Fibroblast of upper back skin (primary cell): ENCODE measurements at places on chromosomes 3 and 15.

GRCh38 chr3:140636406-140637138 lies 41.3 kb upstream of the TRIM42 start:
- DNase-seq: no peak

DNA sequence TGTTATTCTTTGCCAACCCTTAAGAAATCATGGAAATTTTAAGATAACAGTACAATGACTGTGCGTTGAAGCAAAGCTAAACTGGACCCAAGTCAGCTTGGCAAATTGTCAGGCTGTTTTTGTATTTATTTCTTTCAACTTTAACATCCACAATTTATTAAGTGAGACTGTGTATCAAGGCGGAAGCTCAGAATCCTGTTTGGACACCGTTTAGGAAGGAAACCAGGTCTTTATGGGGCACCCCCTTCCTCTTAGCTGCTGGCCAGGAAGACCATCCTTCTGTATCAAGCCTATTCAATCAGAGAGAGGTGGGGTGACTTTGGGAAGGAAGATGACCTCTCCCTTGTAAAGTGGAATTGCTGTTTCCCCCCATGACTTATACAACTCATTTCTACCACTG lies 166.0 kb downstream of the MCTP2 start:
- no peak for DNase-seq

DNA sequence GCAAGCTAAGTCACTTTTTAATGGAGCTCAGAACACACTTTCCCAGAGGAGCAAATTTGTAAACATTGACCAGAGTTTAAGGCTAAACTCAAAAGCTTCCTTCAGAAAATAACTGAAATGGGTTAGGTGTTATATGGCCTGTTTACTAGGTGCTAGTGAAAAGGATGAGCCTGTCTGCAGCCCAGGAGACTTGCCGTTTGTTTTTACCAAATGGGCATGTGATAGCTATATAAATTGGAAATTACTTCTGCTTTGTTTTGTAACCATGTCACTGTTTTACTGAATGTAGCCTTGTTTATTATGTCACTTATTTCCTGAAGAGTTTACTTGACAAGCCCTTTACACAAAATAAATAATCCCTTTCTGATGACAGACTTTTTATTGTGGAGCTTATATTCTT lies 109.4 kb upstream of the THSD4 start:
- DNase-seq: no peak

DNA sequence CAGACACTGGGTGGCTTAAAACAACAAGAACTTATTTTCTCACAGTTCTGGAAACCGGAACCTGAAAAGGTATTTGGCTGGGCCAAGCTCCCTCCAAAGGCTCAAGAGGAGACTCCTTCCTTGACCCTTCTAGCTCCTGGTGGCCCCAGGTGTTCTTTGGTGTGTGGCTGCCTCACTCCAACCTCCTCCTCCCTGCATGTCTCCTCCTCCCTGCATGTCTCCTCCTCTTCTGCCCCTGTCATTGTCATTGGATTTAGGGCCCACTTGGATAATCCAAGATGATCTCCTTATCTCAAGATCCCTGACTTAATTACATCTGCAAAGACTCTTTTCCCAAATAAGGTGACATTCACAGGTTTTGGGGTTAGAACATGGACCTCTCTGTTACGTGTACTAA lies 69.8 kb upstream of the MFGE8 start:
- no peak for DNase-seq

GRCh38 chr3:27244374-27244773 lies 124.8 kb downstream of the NEK10 start:
- no peak for DNase-seq

DNA sequence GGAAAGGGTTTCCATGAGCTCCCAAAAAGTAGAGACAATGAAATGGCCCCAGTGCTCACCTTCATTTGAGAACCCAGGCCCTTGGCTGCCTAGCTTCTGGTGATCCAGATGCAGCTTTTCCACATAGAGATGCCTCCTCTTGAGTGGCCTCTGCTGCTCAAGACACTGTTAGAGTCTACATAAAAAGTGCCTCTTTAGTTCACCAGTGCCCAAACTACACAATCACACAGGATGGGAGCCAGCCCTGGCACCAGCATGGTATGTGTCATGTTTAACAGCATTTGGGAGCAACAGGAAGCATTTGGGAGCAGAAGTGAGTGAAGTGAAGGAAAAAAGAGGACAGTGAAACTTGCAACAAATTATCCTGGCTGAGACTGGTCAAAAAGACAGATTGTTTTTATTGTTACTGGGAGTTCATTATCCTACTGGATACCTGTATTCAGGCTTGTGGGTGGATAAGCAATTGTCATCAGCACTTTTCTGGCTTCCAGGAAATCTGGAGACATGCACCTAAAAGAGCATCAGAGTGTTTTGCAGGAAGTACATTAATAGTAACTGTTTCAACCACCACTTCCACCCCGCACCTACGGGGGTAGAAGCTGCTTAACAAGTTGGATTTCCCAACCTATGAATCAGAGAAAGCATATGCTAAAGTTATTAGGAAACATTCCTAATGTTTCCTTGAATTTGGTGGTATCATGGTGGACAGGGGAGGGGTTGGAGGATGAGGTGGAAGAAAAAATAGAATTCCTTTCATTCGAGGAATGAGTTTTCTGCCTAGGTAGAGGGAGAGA lies 416.2 kb downstream of the IGSF11 start:
- DNase-seq: no peak

DNA sequence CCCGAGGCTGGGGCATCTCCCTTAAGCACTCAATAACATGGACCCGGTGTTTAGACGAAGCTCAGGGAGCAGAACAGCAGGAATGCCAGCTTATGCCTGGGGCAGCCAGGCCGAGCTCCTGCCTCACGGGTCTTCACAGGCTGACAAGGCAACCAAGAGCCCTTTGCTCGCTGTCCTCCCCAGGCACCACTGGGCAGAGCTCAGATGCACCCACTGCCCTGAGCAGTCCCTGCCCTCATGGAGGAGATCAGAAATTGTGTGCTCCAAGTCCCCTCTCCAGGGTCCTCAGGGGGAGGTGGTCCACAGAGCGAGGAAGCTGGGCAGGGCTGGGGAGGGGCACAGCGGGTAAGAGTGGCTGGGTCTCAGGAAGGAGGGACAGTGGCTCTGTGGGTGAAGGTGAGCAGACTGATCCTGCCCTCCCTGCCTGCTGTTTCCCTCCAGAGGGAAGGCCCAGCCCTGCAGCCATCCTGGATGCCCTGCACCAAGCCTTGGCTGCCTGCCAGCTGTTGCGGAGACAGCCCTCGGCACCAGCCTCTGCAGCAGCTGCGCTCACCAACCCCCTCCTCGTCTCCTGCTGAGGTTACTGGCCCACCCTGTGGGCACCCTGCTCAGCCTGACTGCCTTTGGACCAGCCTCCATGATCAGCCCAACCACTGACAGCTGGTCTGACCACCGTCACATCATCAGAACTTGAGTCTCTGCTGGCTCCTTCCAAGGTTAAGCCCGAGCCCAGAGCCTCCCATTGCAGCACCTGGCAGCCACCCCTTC lies 21.1 kb upstream of the GP9 start:
- no peak for DNase-seq

GRCh38 chr3:177439694-177440269 lies 242.5 kb upstream of the TBL1XR1 start:
- DNase-seq: peak; percentile 65

- no peak for DNase-seq
Measured at GRCh38 chr15:78932258-78932808, 12.5 kb downstream of the CTSH start.
